ENCODE measurements at places on chromosomes 13 and 19.

- H3K4me3 ChIP-seq: peak overlapping the region; percentile 98
- peaks cover 7% of the 10 kb centered on the region for H3K27me3 ChIP-seq
- no peak for DNase-seq
- H3K36me3 ChIP-seq: peaks cover 8% of the 10 kb centered on the region
- peaks cover 55% of the 10 kb centered on the region for H3K4me1 ChIP-seq
Measured at GRCh38 chr13:76992548-76993001, 694 bp downstream of the CLN5 start.

GRCh38 chr13:110187641-110188161 lies 119.3 kb downstream of the COL4A1 start:
- no peaks in the 10 kb centered on the region for H3K36me3 ChIP-seq
- no peak for DNase-seq

- no peak for DNase-seq
- no peaks in the 10 kb centered on the region for H3K27me3 ChIP-seq
- H3K36me3 ChIP-seq: peaks cover 15% of the 10 kb centered on the region
- peak overlapping the region; percentile 92 for H3K4me3 ChIP-seq
- peaks cover 51% of the 10 kb centered on the region for H3K4me1 ChIP-seq
Measured at GRCh38 chr13:51820016-51820597, 16.1 kb upstream of the DHRS12 start.

DNA sequence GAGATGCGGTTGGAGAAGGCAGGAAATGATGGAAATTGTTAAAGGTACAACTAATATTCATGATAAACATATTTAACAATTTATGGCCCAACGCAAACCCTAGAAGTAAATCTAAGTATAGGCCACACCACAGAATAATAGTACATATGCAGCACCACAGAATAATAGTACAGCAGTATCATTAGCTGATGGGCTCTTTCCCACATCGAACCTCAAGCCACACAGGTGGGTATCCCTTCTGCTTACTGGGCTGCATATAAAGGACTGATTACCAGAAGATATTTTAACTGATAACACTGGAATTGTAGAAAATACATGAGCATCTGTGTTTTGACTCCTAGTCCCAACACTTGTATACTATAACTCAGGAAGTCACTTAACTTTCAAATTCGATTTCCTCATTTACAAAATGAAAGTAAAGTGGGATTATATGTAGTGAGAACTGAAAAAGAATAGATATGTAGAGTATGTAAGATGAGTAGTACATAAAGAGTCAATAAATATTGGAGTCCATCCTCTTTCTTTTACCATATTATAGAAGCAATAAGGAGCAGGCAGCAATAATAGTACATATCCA lies 91.5 kb downstream of the TSC22D1 start:
- H3K4me3 ChIP-seq: peak overlapping the region; percentile 41
- no peaks in the 10 kb centered on the region for H3K36me3 ChIP-seq
- DNase-seq: no peak
- peak overlapping the region; percentile 78 for H3K27ac ChIP-seq
- no peaks in the 10 kb centered on the region for H3K27me3 ChIP-seq
- H3K4me1 ChIP-seq: peaks cover 11% of the 10 kb centered on the region

All from naive thymus-derived CD8-positive, alpha-beta T cell (primary cell).